Fibroblast of villous mesenchyme (primary cell): ENCODE measurements at places on chromosomes 3 and 15. TPM values are rescaled to one million over a fixed set of nuclear protein-coding genes. Genes with fewer than 3 reads are reported as not detected.

- DNase-seq, result no peak
These were observed 590.2 kb downstream of the RBMS3 start for GRCh38 chr3:29871087-29871486.

The EPHB1 gene
- 0.32 and 1.3 TPM in 2 replicates for total RNA-seq

- DNase-seq, result peak; percentile 74
These were observed 26.8 kb downstream of the RPN1 start for GRCh38 chr3:128623762-128624176.

GRCh38 chr3:99867594-99868310 is 50.1 kb downstream of the CMSS1 start:
- DNase-seq, result no peak

GRCh38 chr15:76169911-76170800 is 110.4 kb downstream of the TMEM266 start:
- DNase-seq, result no peak

The PIGZ gene
- 1.3 and 1.7 TPM in 2 replicates for total RNA-seq
